Esophagus squamous epithelium (tissue), 5 donors: ENCODE measurements at places on chromosomes 4 and X.

DNA sequence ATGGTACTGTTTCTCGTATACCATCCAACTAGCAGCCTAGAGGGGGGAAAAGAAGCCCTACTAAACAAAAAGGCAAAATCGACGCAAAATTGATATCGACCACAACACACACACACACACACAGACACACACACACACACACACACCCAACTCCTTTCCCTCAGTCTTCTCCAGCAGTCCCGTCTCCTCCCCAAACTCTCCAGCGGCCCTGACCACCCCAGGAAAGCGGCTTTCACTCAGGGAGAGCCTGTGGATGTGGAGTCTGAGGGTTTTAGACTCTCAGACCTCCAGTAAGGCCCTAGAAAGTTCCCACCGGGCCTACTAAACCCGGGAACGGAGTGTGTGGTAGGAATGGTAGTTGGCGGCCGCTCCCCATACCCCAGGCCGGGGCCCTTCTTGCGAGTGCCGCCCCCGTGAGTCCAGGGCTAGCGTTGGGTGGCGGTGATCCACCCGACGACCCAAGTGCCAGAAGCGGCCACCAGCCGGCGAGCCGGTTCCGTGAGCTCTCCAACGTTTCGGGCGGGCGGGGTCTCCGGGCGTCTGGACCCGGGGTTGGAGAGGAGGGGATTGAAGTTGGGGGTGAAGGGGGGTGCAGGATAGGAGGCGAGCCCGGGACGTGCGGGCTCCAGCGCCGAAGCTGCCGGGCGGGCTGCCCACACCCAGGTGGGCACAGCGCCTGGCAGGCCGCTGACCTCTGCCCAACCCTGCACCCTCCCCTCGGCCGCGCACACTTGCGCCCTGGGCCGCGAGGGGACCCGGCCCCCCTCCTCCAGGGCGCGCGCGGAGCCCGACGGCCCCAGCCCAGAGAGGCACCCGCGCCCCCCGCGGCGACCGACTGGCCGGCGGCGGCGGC is 13.7 kb downstream of the ARX start:
- no peak for DNase-seq

DNA sequence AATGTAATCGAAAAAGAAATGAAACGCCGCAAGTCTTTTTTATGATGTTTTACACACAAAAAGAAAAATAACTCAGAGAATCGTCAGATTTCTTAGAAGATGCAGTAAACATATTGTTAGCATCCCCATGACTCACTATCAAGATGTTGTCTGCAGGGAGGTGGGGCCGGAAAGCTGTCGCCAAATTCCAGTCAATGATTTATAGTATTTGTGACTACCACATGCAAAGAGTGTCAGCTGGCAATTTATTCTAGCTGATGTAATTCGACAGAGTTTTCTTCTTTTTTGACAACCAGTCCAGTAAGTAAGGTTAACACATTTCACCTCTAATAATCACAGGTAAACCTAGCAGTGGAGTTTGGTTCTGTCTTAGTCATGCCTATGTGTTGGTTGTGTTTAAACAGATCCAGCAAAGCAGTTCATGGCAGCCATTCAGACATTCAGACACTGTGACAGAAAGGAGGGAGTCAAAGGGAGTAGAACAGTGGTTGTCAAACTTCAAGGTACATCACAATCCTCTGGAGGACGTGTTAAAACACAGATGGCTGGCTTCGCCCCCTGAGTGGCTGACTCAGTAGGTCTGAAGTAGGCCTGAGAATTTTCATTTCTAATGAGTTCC is 19.8 kb upstream of the PPP1R2C start:
- no peak for DNase-seq

DNA sequence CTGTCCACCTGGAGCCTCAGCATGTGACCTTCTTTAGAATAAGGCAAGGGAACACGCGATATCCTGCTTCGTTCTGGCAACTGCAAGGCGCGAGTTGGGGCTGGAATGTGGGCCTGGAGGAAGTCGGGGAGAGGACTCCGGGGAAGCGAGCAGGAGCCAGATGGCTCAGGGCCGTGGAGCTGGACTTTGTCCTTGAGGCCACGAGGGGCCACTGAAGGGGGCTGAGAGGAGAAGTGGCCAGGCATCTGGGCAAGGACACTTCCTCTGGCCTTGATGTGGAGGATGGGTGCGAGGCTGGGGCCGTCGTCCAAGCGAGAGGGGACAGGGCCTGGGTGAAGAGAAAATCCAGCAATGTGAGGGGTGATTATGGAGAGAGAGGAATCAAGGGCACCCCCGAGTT is 12.2 kb upstream of the DUSP9 start:
- DNase-seq, result no peak

- DNase-seq, result no peak
These were observed 30.7 kb downstream of the TAF7L start for GRCh38 chrX:101260435-101260834.

- no peak for DNase-seq
These were observed 5.5 kb upstream of the USP11 start for GRCh38 chrX:47227334-47227583.

DNA sequence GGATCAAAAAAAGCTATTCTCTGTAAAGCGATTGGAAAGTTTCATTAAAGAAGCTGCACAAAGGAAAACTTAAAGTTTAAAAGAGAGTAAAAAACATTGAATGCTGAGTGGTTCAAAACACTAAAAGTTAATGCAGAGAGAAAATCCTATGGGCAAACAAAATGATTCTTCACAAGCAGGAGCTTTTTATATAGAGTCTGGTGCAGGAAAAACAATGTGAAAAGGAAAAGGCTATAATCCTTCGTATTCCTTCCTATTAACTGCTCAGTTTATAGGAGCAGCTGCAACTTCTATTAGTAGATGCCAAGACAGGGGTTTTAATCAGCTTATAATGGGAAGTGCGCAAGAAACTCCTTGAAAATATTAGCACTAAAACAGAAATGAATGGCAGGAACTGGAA is 100.7 kb downstream of the PDGFC start:
- no peak for DNase-seq

DNA sequence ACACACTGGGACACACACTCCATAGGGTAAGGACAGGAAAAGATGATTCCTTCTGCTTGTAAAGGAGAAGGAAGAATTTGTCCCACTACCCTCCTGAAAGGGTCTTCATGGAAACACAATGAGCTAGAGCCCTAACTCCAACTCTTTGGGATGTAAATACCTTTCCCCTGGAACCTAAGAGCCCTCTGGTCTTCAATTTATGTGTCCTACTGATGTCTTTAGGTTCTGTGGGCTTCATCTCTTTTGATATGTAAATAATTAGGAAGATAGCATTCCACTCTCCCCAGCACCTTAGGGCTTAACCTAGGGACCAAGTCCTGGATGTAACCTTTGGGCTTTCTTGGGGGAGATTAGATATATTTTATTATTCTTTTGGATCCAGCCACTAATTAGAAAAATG is 38.3 kb downstream of the PF4 start:
- no peak for DNase-seq

GRCh38 chrX:38890963-38891362 is 89.7 kb downstream of the MID1IP1 start:
- DNase-seq, result no peak

GRCh38 chrX:132837967-132838366 is 120.5 kb downstream of the HS6ST2 start:
- no peak for DNase-seq

GRCh38 chr4:159177265-159178150 is 74.6 kb downstream of the RAPGEF2 start:
- no peak for DNase-seq

- DNase-seq, result no peak
These were observed 79.2 kb downstream of the F11 start for GRCh38 chr4:186345184-186345583.

GRCh38 chr4:186487726-186488125 is 67.6 kb downstream of the MTNR1A start:
- no peak for DNase-seq

DNA sequence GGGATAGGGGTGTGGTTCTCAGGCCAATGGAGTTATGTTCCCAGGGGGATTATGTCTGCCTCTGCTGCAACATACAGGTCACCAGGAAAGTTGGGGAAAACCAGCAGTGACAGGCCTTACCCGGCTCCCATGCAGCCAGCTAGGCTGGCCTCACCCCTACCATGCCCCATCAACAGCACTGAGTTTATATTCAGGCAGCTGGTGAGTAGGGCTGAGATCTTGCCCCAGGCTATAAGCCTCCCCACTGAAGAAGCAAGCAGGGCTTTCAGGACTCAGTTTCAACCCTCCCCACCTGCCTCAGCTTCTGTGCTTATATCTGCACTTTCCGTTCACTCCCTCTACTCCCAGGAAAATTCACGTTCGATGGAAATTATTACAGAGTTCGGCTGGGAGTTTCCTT is 122.4 kb upstream of the PGRMC2 start:
- DNase-seq, result no peak

DNA sequence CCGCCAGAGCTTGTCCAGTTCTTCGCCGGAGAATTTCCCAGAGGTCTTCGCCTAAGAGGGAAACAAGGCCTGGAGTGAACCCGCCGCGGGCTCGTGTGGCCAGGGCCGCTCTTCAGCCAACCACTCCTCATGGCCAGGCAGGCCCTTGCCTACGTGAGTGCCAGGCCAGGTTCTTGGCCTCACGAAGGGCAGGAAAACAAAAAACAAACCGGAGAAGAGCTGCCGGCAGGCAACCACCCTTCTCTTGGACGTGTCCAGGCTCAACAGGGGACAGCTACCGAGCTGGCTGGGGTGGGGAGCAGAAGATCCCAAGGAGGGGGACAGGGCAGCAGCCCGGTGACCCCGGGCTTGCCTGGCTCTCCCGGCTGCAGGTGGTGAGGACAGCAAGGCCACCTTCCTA is 13.3 kb downstream of the LRPAP1 start:
- no peak for DNase-seq
